GM12864 (cell line): ENCODE measurements at places on chromosomes 5 and 9.
A peak's percentile ranks its signal among the peaks of the same experiment; 100 is the strongest.

DNA sequence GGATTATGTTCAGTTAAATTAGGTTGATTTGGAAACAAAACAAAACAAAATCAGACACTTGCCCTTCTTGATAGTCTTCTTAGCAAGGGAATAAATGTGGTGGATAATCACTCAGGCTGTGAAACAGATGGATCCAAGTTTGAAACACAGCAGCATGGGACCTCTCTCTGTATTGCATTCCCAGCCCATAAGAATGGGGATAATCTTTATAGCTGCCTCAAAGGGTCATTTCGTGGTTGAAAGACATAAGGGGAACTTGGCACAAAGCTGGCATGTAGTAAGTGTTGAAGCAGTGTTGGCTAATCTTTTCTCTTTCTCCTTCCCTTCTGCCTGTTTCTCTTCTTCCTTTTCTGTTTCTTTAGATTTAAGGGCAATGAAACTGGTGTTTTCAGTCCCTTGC is 333.9 kb upstream of the TLE4 start:
- no peak for DNase-seq

- no peak for DNase-seq
Measured at GRCh38 chr5:56388229-56388985, 155.3 kb upstream of the ANKRD55 start.

GRCh38 chr5:73380041-73380440 is 68.5 kb downstream of the FOXD1 start:
- no peak for DNase-seq

- DNase-seq, result peak; percentile 51
Measured at GRCh38 chr9:132006677-132007370, 72.8 kb downstream of the MED27 start.

DNA sequence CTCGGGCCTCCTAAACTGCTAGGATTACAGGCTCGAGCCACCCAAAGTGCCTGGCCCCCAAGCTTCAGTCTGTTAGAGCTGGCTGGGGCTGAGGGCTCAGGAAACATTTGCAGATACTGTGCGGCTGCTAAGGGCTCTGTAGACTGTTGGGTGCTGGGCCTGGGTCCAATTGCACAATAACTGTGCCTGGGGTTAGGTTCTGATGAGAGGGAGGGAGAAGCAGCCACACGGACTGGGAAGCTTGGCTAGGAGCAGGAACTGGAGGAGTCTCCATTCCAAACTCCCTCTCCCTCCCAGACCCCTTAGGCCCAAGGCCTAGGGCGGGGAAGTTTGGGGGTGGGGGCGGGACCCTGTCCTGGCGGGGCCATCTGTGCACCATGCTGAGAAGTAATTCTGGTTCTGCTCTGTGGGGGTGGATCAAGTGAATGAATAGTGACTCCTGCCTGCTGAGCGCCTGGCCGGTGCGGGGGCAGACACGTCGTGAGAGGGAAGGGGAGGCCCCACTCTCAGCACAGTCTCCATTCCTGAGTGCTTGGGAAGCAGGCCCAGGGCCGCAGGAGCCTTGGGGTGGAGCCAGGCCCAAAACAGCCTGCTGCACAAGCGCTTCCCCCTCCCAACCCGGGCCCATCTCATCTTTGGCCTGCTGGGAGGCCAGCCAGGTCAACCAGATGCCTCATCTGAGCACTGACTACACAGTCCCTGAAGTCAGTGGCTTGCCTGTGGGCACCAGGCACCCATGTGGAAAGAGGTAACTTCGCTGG is 1.5 kb downstream of the ASS1 start:
- DNase-seq, result no peak

DNA sequence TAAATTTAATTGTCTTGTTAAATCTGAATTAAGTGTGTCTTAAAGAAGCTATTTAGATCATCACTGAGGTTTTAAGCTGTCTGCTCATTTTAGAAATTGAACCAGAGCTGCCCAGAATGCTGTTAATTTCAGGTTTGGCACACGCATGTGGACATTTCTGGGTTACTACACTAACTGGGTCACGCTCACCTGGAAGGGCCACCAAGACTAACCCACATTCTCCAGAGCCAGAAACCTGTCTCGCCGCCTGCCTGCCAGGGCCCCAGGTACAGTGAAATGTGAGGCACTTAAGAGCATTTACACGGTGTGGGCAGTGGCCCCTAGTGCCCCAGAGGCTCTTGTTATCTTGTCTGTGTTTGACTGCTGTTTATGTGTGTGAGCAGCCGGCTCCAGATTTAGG is 46.6 kb downstream of the ATP10B start:
- no peak for DNase-seq

- DNase-seq, result peak; percentile 47
Measured at GRCh38 chr5:131536211-131536826, 98.7 kb downstream of the RAPGEF6 start.

GRCh38 chr5:87746341-87746740 is 333.6 kb upstream of the CCNH start:
- no peak for DNase-seq

GRCh38 chr5:176891331-176891958 is 7.7 kb downstream of the HK3 start:
- DNase-seq, result no peak

- DNase-seq, result no peak
Measured at GRCh38 chr5:173919443-173919842, 31.3 kb downstream of the CPEB4 start.

- DNase-seq, result peak; percentile 90
Measured at GRCh38 chr5:144191998-144192397, 21.3 kb downstream of the KCTD16 start.

- no peak for DNase-seq
Measured at GRCh38 chr5:39947657-39948056, 522.9 kb upstream of the DAB2 start.

DNA sequence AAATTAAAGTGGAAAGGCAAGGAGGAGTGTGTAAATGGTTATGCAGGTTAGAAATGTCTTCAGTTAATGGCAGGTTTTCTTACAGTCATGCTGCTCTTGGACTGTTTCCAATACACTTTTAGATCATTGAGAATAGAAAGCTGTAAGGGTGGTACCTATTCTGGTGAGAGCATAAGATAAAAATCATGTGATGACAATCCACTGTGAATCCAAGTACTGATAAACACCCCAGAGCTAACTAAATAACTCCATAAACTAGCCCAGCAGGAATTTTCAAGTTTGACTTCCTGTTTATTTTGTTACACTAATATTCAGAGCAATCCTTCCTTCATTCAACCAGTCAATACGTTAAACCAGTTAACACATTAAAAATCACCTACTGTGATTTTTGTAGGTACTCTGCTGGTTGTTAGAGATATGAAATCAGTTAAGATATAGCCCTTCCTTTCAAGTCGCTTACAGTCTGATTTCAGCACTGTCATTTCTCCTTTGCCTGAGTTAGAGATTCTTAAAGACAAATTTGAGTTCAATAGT is 22.6 kb downstream of the VCAN start:
- no peak for DNase-seq

DNA sequence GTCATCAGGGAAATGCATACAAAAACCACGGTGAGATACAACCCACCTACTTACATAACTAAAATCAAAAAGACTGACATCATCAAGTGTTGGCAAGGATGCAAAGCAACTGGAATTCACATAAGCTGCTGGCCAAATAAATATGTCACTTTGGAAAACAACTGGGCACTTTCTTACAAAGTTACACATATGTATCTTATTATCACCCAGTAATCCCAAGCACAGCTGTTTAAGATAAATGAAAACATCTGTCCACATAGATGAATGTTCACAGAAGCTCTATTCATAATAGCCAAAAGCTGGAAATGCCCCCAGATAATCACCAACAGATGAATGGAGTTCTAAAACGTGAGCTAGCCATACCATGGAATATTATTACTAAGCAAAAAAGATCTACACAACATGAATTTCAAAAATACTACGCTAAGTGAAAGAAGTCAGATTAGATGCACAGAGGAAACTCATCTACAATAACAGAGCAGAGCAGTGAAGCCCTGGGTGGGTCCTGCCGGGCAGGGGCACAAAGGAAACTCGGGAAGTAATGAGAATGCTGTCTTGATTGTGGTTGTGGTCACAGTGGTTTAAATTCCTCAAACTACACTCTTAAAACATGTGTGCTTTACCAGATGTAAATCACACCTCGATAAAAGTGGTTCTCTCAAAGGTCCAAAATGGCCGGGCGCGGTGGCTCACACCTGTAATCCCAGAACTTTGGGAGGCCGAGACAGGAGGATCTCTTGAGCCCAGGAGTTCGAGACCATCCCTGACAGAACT is 8.5 kb downstream of the CAMSAP1 start:
- DNase-seq, result no peak

DNA sequence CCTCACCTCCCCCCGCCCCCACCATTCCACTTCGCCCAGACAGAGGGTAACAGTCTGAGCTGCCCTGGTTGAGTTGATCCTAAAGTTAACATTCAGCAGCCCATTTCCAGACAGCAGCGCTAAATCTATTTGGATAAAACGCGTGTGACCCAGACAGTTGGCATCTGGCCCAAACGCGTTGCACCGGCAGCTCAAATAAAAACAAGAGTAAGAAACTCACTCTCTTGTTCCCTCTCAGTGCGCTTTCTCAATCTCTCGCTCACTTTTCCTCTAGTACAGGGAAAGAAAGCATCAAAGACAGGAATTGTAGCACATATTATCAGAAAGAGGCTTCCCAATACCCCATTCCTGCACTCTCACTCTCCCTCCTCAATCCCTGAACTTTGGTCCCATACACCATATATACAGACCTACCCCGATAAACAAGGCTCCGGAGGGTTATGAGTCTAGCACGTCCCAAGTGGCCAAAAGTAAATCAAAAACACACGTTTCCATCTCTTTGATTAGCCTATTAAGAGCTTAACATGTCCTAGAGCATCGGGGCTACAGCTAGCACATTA is 1.3 kb downstream of the ADAMTS6 start:
- DNase-seq, result no peak

- no peak for DNase-seq
Measured at GRCh38 chr9:35840881-35841644, 12.0 kb downstream of the TMEM8B start.

DNA sequence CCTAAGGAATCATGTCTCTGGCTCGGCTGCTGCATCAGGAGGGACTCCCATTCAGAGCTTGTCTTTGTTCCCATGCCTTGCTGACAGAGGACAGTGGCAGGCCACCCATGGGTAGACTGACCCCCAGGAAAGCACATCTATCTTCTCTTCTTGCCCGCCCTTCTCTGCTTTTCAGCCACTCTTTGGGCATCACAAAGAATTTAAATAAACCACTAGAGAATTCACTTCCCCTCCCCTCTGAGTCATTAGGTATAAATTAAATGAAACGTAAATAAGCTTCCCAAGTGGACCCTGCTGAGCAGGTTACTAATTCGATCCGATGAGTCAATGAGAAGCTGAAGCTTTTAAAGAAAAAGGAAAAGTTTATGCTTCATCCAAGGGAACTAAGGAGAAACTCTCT is 97.0 kb downstream of the DRD1 start:
- DNase-seq, result no peak

- no peak for DNase-seq
Measured at GRCh38 chr9:77765781-77766259, 117.7 kb upstream of the GNA14 start.

DNA sequence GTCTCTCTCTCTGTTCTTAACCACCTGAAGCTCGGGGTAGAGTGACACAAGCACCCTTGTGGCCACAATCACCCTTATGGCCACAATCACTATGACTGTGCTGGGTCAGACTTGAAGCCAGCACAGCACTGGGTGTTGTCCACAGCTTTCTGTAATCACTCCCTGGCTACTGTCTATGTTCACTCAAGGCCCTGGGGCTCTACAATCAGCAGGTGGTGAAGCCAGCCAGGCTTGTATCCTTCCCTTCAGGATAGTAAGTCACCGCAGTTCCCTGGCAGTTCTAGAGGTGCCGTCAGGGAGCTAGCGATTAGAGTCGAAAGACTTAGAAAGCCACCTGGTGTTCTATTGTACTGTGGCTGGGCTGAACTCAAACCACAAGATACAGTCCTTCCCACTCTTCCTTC is 44.2 kb downstream of the GDA start:
- no peak for DNase-seq

DNA sequence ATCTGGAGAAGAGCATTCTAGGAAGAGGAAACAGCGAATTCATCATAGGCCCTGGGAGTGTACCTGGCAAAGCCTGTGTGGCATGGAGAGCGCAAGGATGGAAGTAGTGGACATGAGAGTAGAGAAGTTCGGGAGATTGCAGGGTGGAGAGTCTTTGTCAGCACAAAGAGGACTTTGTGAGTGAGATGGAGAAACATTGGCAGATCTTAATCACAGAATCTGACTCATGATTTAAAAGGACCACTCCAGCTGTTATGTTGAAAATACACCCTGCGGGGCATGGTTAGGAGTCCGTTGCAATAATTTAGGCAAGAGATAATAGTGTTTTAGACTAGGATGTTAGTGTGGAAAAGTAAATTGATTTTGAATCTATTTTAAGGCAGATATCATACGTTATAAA is 116.9 kb downstream of the HACD4 start:
- no peak for DNase-seq

DNA sequence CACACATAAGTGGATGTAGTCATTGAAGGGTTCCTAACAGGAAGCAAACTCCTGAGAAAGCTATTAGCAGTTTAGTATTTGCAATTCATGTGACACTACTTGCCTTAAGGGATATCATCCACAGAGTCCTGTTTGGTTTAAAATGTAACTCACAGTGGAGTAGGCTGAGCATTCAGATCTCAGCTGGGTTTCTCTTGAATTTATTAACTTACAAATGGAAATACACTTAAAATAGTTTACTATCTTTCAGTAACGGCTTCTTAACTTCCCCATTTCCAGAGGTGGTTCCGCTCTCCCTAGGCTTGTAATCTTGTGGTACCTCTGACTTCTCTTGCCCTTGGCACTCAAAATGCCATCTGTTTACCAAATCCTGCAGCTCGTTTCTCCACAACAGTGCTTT is 660.7 kb upstream of the ADAMTS16 start:
- DNase-seq, result no peak

DNA sequence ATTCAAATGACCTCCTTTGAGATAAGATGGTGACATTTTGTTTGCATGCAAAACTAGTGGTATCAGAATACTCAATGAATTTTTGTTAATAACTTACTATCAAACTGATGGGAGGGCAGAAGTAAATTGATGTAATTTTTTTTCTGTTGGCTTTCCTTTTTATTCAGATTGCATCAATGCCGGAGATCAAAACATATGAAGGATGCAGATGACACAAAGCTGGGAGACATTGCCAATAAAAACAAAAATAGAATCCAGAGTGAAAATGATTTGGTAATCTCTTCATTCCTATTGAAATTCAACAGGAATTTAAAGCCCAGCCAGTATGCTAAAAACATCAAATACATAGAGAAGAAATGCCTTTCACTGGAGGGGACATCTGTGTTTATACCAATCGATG is 1655.3 kb upstream of the C9orf72 start:
- DNase-seq, result no peak

- DNase-seq, result no peak
Measured at GRCh38 chr5:133526368-133526767, 86.0 kb downstream of the FSTL4 start.

DNA sequence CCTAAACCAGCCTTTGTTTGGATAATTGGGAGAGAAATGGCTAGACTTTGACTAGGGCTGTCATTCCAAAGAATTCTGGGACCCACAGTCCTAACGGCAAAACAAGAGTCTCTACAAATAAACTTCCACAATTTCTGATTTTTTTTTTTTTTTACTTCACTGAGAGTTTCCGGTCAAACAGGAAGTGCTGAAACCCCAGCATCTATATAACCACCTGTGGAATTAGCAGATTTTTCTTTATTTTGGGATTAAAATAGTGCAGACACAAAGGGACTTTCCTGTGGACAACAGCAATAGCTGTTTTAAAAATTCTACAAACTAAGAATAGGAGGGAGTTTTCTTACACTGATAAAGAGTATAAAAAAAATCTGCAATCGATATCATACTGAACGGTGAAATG is 157.4 kb downstream of the ARSB start:
- DNase-seq, result no peak

- no peak for DNase-seq
Measured at GRCh38 chr5:113652161-113652560, 138.7 kb downstream of the YTHDC2 start.

- peak; percentile 80 for DNase-seq
Measured at GRCh38 chr9:95822583-95823431, 52.7 kb upstream of the ERCC6L2 start.
